ENCODE measurements at places on chromosomes 13 and 19. TPM values are rescaled to one million over a fixed set of nuclear protein-coding genes. Genes with fewer than 3 reads are reported as not detected.
A peak's percentile ranks its signal among the peaks of the same experiment; 100 is the strongest.

FXYD3 gene
- not detected for total RNA-seq

ACP7 gene
- not detected for total RNA-seq

NEK5 gene
- 0.16 TPM for total RNA-seq

GRCh38 chr19:7288131-7288530 is 6.1 kb downstream of the INSR start:
- H3K4me3 ChIP-seq = no peak overlapping the region
- DNase-seq = no peak
- no peak overlapping the region for H3K27ac ChIP-seq
- H3K27me3 ChIP-seq = peaks cover 13% of the 10 kb centered on the region
- H3K4me1 ChIP-seq = no peaks in the 10 kb centered on the region
- H3K36me3 ChIP-seq = no peaks in the 10 kb centered on the region

GRCh38 chr13:46535825-46536224 is 17.1 kb upstream of the LRCH1 start:
- no peaks in the 10 kb centered on the region for H3K36me3 ChIP-seq
- no peak overlapping the region for H3K27ac ChIP-seq
- H3K27me3 ChIP-seq = peaks cover 14% of the 10 kb centered on the region

- no peaks in the 10 kb centered on the region for H3K27me3 ChIP-seq
- H3K27ac ChIP-seq = no peak overlapping the region
- H3K4me1 ChIP-seq = peaks cover 47% of the 10 kb centered on the region
- DNase-seq = no peak
- no peak overlapping the region for H3K4me3 ChIP-seq
- H3K36me3 ChIP-seq = peaks cover 3% of the 10 kb centered on the region
These were observed 4.5 kb downstream of the DBP start for GRCh38 chr19:48632692-48633147.

DNA sequence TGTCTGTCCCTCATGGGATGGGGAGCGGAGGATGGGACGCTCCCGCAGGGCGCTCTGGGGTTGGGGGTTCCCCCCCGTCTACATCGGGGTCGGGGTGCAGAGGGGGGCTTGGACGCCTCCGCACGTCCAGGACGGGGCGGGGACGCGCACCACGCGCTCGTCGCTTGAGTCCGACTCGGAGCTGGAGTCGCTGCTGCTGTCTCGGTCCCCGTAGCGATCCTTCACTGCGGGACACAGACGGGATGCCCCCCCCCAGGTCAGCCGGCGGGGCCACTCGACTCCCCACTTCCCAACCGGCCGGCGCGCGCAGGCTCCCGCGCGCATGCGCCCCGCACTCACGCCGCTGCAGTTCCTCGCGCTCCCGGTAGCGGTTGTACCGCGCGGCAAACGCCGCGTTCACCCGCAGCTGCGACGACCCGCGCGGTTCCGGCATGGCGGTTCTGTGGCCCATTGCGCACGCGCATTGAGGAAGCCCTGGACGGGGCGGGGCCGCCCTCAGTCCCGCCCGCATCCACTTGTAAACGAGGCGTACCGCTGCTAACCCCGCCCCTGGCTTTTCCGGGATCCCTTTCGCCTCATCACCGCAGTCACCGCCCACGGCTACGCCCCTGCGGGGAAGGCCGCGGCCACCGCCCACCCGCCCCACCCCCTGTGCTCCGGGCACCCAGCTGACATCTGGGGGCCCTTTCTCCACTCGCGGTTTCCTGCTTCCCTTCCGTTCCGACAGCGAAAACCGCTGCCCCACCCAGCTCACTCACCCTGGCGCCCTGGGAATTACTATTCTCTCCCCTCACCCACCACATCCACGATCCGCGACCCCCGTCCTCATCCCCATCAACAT is at the start of gene KRI1:
Gene KRI1 (minus strand): TSS at position 444 of the 841 bp plus-strand sequence. CDS start 11 bp downstream, at position 433.
- peaks cover 66% of the 10 kb centered on the region for H3K4me1 ChIP-seq
- peak; percentile 100 for DNase-seq

GRCh38 chr19:36060430-36060829 is 5.7 kb downstream of the WDR62 start:
- H3K27me3 ChIP-seq = no peaks in the 10 kb centered on the region
- H3K36me3 ChIP-seq = peaks cover 14% of the 10 kb centered on the region
- H3K4me3 ChIP-seq = no peak overlapping the region
- H3K27ac ChIP-seq = no peak overlapping the region
- DNase-seq = peak; percentile 26

All from activated T-cell treated with anti-CD3 and anti-CD28 coated beads, Interleukin-2, amount 50 U/mL, for 72 hours (primary cell).